ENCODE measurements at places on chromosomes 2 and 18.

DNA sequence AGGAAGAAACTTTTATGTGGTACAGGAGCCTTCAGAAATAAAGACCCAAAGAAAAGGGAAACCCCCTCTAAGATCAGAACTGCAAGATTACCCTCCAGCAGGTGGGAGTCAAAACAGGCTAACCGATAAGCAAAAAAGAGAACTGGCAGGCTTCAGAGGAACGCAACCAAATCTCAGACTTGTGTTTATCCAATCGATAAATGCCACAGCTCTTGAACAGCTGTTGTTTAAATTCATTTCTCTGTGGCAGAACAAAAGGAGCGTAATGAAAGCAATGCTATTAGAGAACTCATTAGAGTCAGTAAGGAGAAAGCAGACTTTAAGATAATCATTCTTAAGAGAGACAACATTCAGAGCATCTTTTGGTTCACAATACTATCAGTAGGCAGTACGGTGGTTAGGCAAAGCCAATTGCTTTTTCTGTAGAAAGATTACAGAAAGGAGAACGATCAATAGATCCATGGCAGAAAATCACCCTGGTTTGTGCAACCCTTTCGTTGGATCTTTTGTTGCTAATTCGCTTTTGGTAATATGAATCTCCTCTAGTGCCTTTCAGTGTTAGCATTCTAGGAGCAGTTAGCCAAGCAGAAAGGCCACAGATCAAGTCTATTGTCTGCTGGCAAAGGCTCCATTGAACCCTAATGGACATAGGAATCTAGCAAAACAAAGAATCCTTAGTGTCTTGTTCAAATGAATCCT lies 476.4 kb upstream of the CHST9 start:
- DNase-seq, result no peak

- DNase-seq, result peak; percentile 96
Measured at GRCh38 chr2:37711308-37711731, 39.9 kb upstream of the CDC42EP3 start.

DNA sequence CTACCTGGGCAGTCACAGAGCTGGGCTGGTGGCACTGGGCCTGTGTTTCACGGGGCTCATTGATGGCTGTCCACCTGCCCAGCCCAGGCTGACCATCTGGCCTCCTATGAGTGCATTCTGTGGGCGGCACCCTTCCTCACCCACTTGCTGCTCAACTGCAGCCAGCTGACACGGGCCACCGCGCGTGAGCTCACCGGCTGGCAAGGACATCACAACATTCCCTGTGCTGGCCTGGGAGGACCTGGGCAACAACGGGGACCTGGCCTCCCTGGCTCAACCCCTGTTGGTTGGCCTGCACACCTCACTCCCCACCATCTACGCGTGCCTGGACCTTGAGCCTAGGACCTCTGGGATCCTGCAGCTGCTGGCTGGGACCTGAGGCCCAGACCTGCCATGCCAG lies 98.2 kb upstream of the DTNA start:
- no peak for DNase-seq

DNA sequence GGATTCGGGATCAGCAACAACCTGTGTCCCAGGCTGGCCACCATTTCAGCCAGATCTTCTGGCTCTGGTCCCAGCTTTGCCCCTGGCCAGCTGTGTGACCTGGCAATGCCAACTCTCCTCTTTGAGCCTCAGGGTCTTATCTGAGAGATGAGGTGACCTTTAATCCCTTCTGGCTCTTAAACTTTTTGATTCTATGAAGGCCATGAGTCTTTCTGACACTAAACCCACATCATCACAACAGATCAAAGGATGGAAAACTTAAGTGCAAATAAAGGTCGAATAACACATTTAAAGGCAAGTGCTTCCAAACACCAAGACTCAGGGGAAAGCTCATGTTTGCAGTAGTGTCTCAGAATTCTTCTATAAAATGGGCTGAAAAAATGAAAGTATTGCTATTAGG lies 491.8 kb upstream of the NRP2 start:
- DNase-seq, result no peak

GRCh38 chr2:10894264-10894935 lies 17.3 kb upstream of the KCNF1 start:
- no peak for DNase-seq

DNA sequence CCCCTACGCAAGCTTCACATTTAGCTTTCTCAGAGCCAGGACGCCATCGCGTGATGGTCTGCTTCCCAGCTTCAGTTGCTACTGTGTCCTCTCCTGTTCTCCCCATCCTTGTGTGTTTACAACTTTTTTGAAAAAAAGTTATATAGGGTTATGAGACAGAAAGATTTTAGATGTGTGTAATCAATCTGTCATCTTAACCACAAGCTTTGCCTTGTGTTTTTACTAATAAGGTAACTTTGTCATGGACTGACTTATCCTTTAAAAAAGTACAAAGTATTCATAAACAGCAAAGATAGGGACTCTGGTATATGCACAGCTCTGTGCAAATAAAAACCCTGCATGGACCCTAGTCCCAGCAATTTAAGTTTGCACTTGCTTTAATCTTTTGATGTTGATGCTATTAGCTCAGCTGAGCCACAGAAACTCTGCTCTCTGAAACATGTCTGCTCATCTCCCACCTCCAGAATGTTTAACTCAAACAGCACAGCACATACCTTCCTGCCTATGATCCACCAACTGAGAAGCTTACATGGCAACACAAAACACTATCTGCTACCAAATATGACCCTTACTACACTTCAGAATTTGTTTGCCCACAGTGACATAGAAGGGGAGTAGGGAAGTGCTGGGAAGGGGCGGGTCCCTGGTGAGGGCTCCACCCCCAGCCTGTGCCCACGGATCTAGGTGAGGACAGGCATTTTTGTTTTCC lies 42.7 kb downstream of the SAP130 start:
- no peak for DNase-seq

DNA sequence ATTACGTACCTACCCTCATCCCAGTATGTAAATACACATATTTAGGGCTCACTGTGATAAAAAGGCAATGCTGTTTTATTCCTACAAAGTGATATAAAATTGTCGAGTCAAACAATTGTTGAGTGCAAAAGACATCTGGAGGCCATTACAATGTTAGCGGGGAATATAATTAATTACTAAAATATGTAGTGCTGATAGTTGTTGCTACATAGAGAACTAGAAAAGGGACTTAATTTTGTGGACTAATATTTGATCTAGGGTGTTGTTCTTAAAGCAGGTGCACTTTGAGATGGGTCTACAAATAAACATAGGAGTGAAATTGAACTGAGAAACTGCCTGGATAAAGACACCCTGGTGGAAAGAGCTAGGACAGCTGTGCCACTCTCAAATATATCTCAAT lies 300.1 kb downstream of the NOL4 start:
- no peak for DNase-seq

GRCh38 chr2:29806461-29806860 lies 114.9 kb downstream of the ALK start:
- DNase-seq, result no peak

- no peak for DNase-seq
Measured at GRCh38 chr2:174633623-174633930, 36.0 kb upstream of the WIPF1 start.

DNA sequence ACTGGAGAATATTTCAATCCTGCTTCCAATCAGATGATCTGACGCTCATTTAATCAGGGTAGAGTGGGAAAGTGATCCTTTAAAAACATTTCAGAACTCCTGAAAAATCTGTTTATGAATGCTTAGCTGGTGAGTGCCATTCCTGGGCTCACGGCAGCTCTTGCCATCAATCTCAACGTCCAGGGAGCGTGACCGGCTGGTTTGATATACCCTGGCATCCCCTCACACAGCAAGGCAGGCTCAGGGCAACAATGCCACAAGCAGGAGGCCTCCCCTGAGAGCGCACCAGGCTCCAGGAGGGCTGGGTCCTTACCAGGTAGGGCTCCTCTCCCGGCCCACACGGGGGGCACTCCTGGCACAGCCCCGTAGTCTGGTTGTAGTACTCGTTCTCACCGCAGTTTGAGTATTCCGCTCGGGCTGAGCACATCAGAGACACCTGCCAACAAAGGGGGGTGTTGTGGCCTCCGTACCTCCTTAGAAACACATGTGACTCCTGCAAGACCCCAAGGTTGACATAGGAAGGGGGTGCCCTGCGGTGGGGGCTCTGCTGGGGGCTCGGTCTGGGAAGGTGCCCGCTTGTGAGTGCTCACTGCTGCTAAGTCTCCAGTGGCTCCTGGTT lies 59.1 kb downstream of the EDAR start:
- no peak for DNase-seq

- DNase-seq, result peak; percentile 84
Measured at GRCh38 chr2:20185176-20186022, 39.5 kb downstream of the SDC1 start.

DNA sequence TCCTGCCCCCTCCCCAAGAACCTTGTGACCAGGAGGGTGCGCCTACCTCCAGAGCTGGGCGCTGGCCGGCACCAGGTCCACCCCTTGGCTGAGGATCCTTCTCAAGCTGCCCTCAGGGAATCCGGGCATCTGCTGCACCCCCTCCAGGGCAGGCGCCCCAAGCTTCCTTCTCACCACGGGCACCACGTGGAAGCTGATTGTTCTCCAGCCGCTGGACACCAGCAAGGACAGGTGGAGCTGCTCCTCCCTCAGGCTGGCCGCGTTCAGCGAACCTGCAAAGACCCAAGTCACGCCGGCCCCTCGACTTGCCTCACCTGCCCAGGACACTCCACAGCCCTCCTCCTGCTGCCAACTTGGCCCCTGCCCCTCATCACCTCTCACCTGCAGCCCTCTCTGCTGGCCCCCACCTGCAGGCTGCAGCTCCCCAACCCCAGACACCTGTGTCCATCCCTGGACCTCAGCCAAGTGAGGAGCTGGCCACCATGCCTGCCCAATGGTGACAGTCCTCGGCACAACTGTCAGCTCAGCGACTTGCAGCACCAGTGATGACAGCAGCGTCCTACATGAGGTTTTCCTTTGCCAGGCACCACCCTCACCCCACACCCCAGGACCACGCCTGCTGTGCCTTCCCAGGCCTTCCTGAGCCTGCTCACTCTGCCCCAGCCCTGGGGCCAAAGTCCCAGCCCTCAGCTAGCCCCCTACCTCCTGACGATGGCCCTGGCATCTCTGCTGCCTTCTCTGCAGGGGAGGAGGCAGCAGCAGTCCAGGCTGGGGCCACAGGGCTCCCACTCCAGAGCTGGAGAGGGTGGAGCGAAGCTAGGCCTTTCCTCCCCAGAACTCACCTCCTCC lies 4.2 kb downstream of the MAB21L4 start:
- DNase-seq, result no peak

GRCh38 chr2:85853499-85854165 lies 35.2 kb downstream of the ST3GAL5 start:
- DNase-seq, result no peak

DNA sequence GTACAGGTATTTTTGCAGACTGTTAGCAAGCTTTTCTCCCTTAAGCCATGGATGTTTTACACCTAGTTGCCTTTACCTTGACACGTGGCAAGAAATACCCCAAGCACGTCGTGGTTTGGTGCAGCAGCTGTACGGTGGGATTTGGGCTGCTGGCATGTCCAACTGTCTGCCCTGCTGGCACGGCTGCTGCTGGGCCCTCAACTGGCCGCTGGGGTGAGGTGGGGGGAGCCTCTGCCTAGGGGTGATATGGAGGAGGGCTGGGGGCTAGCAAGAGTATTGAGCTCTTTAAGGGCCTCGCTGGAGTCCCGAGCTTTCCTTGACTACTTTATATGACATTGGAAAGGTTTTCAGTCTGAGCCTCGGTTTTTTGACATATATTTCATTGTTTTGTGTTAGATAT lies 41.6 kb downstream of the LPIN1 start:
- no peak for DNase-seq

- DNase-seq, result no peak
Measured at GRCh38 chr2:72015266-72015665, 132.4 kb downstream of the CYP26B1 start.

DNA sequence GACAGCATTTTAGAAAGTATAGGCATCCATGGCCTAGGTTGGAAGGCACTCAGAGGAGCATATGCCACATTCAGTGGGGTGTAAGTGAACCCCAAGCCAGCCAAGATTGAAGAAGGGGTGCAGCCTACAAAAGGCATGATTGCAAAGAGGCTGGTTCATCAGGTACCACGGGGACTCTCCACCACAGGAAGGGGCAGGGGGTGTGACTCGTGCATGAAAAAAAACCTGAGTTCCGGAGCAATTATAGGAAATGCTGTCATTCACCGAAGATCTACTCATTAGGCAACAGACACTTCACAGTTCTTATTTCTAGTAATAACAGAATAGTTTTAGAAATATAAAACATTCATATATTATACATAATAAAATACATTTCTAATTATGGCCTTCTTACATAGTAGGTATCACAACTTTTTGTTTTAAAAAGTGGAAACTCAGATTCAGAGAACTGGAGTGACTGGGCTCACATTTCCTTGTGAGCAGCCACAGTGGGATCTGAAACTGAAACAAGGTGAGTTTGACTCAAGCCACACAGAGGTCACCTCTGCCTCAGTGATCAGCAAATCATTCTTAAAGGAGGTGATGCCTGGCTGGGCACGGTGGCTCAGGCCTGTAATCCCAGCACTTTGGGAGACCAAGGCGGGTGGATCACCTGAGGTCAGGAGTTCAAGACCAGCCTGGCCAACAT lies 188.4 kb upstream of the GYPC start:
- DNase-seq, result no peak

- DNase-seq, result no peak
Measured at GRCh38 chr2:69375494-69376353, 11.3 kb downstream of the GFPT1 start.

- peak; percentile 82 for DNase-seq
Measured at GRCh38 chr2:47867205-47867604, 39.1 kb downstream of the FBXO11 start.

DNA sequence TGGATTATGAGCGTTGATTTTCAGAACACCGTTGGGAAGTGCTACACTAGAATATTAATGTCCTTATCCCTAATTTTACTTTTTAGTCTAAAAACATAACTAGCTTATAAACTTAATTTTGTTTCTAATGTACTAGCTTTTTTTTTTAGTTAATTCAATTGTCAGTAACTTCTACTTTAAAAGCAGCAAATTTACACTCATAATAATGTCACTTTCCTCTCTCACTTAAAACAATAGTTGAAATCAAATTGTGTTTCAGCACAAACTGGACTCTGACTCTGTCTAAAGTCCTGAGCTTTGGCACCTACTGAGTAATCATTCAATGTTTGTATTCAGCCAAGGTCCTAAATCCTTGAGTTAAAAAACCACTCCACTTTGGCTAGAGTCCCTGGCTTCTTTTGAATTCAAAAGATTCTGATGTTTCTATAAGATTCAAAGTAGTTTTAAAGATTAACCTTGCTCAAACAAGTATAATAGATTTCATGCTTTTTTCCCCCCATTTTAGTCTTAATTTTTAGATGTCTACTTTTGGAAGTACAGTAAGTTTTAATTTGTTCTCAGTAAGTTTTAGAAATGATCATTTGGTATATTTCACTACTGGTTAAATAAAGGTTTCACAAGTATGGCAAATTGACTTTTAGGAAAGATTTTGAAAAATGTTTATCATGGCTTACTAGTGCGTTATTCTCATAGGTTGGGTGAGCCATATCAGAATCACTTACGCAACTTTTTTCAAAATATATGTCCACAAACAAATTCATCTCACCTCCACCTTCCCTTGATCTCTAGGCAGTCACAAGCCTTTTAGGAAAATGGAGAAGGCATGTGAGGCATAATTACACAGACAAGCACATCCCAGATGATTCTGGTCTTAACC lies 23.4 kb downstream of the CCNYL1 start:
- no peak for DNase-seq

- no peak for DNase-seq
Measured at GRCh38 chr2:96897491-96898134, 27.7 kb upstream of the SEMA4C start.
